Dorsolateral prefrontal cortex (tissue), 122 donors: ENCODE measurements at places on chromosomes 13 and 19.

GRCh38 chr13:48222358-48223301 is 10.4 kb upstream of the ITM2B start:
- DNase-seq, result no peak

- no peak for DNase-seq
Observed at GRCh38 chr19:2021453-2022140, 6.1 kb upstream of the BTBD2 start.

- DNase-seq, result no peak
Observed at GRCh38 chr13:75383064-75383715, 98.8 kb downstream of the TBC1D4 start.

DNA sequence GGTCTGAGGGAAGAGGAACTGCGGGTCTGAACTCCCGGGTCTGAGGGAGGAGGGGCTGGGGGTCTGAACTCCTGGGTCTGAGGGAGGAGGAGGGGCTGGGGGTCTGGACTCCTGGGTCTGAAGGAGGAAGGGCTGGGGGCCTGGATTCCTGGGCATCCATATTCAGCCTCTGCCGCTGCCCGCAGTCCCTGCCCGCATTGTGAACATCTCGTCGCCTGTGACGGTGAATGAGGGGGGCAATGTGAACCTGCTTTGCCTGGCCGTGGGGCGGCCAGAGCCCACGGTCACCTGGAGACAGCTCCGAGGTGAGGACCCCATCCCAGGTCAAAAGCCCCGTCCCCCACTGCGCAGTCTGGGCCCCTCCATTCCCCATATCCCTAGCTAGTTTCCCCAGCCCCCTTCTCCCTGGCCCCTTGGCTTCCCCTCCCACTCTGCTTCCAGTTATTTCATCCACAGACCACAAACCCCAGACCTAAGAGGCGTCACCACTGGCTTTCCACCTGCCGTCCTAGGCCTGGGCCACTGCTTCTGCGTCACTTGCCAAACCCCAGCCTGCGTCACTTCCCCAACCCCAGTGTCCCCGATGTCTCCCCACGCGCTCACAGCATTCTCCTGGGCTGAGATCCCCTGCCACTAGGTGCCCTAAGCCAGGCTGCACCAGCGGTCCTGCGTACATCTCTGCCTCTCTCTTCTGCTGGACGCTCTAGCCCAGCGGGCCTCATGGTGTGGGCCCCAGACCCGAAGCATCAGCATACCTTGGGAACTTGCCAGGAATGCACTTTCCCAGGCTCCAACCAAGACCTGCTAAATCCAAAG is 13.9 kb downstream of the IGLON5 start:
- no peak for DNase-seq

DNA sequence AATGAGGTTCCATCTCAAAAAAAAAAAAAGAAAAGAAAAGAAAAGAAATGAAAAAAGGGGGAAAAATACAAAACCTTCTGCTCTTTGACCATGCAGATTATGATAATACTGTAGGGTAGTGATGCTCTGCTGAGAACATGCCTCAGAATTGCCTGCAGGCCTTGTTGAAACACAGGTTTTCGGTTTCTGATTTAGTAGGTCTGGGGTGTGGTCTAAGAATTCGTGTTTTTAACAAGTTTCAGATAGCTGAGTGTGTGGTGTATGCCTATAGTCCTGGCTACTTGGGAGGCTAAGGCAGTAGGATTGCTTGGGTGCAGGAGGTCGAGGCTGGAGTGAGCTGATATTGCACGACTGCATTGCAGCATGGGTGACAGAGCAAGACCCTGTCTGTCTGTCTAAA is 14.9 kb upstream of the CYP2B6 start:
- no peak for DNase-seq

DNA sequence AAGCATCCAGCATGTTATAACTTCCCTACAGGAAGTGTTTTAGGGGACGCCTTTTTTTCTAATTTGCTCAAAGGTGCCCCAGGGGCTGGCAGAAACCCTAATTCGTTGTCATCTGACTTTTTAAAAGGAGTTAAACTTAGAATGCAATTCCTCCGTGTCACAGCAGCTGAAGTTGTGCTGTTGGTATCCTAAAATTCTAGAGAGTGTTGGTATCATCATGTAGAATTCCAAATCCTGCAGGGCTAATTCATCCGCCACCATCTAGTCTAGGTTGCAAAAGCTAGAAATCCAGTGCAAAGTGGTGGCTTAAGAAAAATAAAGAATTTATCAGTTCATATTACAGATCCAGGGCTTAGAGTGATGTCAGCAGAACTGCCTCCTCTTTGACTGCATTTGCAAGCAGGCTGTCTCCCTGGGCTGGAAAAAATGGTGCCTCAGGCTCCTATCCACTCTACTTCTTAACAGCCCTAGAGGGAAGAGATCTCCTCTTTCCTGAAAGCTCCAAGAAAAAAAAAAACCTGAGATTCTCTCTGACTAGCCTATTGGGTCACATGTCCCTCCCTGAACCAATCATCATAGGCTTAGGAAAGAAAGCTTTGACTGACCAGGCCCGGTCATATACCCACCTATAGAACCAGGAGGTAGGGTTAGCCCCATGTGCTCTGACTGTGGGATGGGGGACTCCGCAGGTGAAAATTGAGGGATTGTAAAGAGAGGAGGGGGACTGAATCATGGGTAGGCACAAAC is 73.0 kb downstream of the MAP4K1 start:
- no peak for DNase-seq

DNA sequence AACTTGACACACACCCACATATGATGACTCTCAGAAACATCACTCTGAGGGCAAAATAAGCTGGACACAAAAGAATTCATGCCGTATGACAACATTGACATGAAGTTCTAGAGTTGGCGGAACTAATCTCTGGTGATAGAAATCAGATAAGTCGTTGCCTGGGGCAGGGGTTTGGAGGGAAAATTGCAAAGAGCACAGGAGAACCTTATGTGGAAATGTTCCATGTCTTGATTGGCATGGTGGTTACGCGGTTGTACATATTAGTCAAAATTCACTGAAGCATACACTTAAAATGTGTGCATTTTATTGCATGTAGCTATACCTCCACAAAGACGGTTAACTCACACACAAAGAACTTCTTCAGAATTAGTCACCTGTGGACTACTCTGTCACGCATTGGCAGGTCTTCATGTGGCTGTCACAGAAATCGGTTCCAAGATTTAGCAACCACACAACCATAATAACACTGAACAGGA is 137.8 kb upstream of the GJB6 start:
- no peak for DNase-seq
